ENCODE measurements at places on chromosomes 3 and 15. TPM values are rescaled to one million over a fixed set of nuclear protein-coding genes. Genes with fewer than 3 reads are reported as not detected.

- no peak for DNase-seq
These were observed 39.2 kb downstream of the CMTM7 start for GRCh38 chr3:32430900-32431299.

- DNase-seq: no peak
These were observed 631.0 kb upstream of the GRM7 start for GRCh38 chr3:6229778-6230410.

The XYLB gene
- total RNA-seq: 2.4 TPM

The ADAMTS9 gene
- total RNA-seq: 5.2 TPM

- no peak for DNase-seq
These were observed 71.3 kb downstream of the SMAD6 start for GRCh38 chr15:66773129-66773873.

The SLC6A11 gene
- 6.2 TPM for total RNA-seq

GRCh38 chr3:167302678-167303077, 77.4 kb downstream of the ZBBX start:
- DNase-seq: no peak

The ITIH1 gene
- not detected for total RNA-seq

DNA sequence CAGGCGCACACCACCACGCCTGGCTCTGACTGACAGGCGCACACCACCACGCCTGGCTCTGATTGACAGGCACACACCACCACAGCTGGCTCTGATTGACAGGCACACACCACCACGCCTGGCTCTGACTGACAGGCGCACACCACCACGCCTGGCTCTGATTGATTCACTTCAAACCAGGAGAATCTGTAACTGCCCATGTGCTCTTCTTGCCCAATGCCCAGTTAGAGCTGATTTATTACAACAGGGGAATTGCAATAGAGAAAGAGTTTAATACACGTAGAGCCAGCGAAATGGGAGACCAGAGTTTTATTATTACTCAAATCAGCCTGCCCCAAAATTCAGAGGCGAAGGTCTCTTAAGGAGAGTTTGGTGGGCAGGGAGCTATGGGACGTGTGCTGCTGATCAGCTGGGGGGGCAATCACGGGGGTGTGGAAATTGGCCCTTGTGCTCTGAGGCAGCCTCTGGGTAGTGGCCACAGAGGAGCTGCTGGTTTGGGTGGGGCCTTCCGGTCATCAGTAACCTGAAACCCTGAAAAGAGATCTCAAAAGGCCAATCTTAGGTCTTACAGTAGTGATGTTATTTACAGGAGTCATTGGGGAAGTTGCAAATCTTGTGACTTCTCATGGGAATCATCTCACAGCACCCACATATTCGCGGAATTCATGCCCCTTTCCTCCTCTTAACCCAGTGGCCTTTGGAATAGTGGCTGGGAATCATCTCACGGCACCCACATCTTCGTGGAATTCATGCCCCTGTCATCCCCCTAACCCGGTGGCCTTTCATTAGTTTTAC, 63.8 kb upstream of the TFRC start:
- no peak for DNase-seq

DNA sequence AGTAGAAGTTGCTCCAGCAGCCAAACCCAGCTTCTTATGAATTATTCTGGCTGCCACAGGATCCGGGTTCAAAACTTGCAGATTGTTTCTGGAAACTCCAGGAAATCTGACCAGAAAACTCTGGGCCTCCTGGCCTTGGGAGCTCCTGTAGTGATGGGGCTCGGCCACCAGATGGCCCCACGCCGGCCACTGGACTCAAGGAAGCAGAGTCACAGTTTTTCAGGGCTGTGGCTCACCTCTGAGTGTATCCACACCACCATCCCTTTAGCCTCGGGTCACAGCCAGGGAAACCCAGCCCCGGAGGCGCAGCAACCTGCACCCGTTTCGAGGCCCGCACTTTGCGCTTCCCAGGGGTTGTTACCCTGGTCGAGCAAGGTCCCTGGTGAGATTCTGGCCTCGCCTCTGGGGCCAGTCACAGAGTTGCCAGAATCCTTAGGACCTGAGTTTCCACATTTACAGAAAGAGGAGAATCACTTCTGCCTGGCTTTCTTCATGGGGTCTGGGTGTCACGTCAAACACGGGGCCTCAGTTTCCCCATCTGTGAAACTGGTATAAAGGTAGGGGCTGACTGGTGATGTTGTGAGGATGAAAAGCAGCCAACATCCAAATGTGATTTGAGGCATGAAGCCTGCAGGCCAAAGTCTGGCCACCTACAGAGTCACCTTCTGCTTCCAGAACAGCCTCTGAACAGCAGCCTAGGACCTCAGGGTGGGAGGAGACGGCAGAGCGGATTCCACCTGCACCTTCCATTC, 53.5 kb upstream of the LCTL start:
- DNase-seq: no peak

DNA sequence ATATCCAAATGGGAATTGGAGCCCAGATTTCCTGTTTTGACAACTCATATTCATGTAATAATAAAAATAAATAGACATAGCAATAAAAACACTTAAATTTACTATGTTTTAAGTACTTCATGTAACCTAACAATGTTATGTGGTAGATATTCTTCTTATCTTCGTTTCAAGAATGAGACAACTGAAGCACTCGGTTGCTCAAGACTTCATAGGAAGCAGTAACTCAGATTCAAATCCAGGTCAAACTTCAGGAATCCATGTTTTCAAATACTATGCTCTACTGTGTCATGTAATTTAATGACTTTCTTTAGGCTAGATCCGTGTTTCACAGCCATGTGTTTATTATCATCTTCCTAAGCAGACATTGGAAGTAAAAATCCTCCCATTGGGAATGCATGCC, 492.2 kb downstream of the CNTN3 start:
- DNase-seq: no peak

DNA sequence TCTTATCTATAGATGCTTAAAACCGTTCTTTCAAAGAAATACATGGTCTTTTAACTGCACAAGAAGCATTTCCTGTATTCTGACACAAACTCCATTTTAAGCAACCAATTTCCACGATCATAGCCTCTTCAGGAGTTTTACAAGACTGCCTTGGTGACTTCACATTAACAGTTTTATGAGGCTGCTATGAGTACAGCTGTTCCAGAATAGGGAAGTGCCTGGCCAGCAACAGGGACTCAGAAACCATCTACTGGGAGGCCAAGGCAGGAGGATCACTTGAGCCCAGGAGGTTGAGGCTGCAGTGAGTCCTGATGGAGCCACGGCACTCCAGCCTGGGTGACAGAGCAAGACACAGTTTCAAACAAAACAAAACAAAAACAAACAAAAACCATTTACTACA, 78.4 kb downstream of the B3GNT5 start:
- DNase-seq: no peak

The CACNA2D2 gene
- not detected for total RNA-seq

GRCh38 chr15:99053380-99054024, 45.9 kb upstream of the PGPEP1L start:
- no peak for DNase-seq

The ALG1L2 gene
- total RNA-seq: not detected

The XCR1 gene
- total RNA-seq: not detected

The PLSCR2 gene
- total RNA-seq: not detected

DNA sequence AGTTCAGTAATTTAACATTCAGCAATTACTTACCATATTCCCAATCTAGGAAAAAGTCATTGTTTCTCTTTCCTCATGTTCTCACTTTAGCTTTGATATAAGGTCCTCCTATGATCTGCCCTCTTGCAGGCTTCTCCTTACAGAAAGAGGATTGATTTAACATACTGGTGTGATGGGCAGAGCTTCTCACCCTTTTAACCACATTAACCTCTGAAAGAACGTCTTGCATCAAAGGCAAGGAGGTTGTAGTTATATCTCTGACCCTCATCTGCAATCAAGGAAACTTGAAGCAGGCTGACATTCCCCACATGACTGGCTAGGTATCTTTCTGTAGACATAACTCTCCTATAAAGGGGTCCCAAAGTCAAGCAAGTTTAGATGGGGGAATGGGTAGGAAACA, 39.5 kb downstream of the BTLA start:
- DNase-seq: no peak

DNA sequence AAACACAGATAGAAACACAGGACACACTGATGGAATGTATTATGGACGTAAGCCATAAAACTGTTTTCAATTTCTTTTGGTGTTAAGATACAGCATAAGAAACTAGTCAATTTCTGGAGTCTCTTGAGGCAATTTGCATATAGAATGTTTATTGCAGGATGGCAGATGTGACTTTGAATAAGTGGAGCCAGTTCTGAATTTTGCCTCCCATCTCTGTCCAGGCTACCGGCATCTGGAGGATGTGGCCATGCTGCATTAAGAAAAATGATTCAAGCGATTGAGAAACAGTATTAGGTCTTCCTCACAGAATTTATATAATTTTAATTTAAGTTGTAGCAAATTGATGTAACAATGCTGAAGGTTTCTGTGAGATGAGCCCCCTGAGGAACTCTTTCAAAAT, 81.5 kb downstream of the CHST2 start:
- no peak for DNase-seq

DNA sequence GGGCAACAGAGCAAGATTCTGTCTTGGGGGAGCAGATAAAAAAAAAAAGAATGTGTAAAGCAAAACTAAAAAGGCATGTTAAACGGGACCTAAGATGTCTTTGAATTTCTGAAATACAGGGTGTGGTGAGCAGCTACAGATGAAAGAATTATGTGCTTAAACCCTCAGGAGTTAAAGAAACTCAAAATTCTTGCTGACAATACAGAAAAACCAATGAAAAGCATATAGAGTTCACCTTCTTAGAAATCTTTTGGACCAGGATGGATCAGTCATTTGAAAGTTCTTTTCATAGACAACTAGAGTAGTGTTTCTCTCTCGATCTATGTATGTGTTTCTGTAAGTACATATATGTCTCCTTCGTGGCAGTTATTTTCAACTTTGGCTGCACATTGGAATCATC, 31.4 kb downstream of the TUBGCP4 start:
- DNase-seq: no peak

DNA sequence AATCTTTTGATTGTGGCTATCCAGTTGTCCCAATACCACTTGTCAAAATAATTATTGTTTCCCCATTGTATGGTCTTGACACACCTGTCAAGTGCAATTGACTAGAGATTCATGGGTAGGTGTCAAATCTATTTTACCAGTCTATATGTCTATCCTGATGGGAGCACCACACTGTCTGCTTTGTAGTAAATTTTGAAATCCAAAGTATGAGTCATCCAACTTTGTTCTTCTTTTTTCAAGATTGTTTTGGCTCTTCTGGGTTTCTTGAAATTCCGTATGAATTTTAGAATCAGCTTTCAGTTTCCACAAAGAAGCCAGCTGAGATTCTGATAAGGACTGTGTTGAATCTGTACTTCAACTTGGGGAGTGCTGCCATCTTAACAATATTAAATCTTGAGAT, 71.9 kb downstream of the CSNK1G1 start:
- DNase-seq: no peak

The CADM2 gene
- 0.56 TPM for total RNA-seq

The GCSAM gene
- 0.26 TPM for total RNA-seq

The RBM6 gene
- 47.8 TPM for total RNA-seq

- DNase-seq: no peak
These were observed 20.1 kb downstream of the FAM3D start for GRCh38 chr3:58646503-58646902.

The ST6GAL1 gene
- total RNA-seq: 44.2 TPM

GRCh38 chr3:79032686-79033318, 735.0 kb downstream of the ROBO1 start:
- no peak for DNase-seq

The SLC28A2 gene
- not detected for total RNA-seq

The AP3B2 gene
- 1.7 TPM for total RNA-seq

DNA sequence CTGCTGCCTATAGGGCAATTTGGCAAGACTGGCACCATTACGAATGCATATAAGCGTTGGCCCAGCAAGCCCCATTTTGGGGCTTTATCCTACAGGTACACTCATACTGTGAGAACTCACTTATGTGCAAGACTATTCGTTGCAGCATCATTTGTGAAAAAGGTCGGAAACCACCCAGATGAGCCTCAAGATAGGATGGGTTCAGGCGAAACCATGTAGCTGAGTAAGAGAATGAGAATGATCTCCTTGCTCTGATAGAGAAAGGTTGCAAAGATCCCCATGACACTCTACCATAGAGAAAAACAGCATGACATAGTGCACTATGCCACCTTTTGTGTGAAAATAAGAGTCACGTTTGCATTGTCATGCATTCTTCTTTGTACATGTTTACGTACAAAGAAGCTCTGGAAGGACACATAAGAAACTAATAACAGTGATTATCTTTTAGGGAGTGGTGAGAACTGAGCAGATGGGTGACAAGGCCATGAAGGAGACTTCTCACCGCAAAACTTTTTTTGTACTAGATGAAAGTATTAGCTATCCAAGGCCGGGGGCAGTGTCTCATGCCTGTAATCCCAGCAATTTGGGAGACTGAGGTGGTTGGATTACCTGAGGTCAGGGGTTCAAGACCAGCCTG, 50.0 kb downstream of the RHCG start:
- no peak for DNase-seq

DNA sequence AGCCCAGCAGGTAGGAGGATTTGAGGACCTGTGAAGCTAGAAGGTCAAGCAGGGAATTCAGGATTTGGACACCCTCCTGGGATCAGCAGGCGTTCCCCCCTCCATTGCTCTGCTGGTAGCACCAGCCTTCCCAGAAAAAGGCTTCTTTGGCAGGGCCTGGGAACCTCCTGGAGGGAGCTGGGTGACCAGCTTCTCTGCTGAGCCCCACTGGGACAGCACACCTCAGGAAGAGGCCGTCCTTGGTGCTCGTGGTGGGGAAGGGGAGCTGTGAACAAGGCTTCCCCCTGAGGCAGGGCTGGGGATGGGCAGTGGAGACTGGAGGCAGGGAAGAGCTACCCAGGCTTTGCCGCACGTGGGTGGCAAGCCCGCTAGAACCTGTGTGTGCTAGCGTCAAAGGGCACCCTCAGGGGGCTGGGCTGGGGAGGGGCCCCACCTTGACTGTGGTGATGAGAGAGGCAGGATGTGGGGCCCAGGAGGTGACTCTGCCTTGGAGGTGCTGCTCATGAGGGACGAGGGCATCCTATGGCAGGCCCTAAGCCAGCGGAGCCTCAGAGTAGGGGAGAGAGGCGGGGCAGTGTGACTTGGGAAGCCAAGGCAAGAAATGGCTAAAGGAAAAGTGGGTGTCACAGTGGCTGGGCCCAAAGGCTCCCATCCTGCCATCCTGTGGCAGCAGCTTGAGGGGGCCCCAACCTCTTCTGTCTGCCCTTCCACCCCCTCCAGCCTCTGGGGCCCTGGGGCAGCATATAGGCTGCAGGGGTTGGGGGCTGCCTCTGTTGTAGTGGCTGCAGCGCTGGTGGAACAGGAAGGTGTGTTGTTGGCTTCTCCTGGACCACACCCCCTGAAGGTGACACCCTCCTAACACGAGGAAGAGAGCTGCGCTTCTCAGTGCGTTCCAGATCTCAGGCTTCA, 20.7 kb downstream of the KLF13 start:
- DNase-seq: no peak

The ZBBX gene
- total RNA-seq: not detected

GRCh38 chr3:47482366-47482765, 6.6 kb upstream of the SCAP start:
- no peak for DNase-seq

The LMAN1L gene
- total RNA-seq: not detected

- no peak for DNase-seq
These were observed 171.8 kb downstream of the WDR76 start for GRCh38 chr15:43998607-43999006.

The ARHGEF26 gene
- 9.4 TPM for total RNA-seq

- DNase-seq: no peak
These were observed 172.5 kb upstream of the TLE3 start for GRCh38 chr15:70269991-70270751.

Measured in esophagus squamous epithelium (tissue), 5 donors.